ENCODE measurements at places on chromosomes 12 and 14. TPM values are rescaled to one million over a fixed set of nuclear protein-coding genes. Genes with fewer than 3 reads are reported as not detected.

DNA sequence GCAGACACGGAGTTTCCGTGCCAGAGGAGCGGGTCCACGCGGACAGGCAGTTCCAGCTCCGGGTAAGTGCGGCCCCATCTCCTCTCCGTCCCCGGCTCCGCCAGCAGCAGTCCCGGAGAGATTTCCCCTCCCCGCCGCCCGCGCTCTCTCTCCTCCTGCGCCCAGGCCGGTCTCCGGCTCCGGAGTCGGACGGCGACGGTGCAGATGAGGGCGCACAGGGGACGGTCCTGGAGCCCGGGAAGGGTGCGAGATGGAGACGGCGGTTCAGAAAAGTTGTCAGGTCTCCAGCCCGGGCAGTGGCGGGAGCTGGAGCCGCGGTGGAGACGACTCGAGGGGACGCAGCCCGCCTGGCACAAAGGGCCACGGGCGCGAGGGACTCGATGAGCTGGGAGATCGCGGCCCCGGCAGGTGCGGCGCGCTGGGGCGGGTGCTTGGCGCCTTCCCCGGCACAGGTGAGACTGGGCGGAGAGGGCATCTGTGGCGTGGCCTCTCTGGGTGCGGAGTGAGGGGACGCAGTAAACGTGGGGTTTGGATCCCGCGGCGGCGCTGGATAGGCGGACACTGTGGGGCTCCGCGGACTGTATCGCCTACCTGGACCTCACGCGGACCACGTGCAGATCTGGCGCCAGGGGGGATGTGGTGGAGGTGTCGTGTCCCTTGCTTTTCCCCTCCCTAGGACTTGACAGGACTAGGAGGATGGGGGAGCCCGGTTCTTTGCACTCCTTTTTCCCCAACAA, 1540.3 kb upstream of the TMEM132C start:
- H3K36me3 ChIP-seq, result no peaks in the 10 kb centered on the region
- H3K27ac ChIP-seq, result no peak overlapping the region
- H3K4me1 ChIP-seq, result peaks cover 12% of the 10 kb centered on the region
- H3K27me3 ChIP-seq, result peaks cover 43% of the 10 kb centered on the region

GRCh38 chr12:39369756-39370155, 73.2 kb downstream of the KIF21A start:
- no peak overlapping the region for H3K4me3 ChIP-seq
- H3K36me3 ChIP-seq, result no peaks in the 10 kb centered on the region
- no peaks in the 10 kb centered on the region for H3K4me1 ChIP-seq
- H3K27ac ChIP-seq, result no peak overlapping the region
- no peak for DNase-seq

DNA sequence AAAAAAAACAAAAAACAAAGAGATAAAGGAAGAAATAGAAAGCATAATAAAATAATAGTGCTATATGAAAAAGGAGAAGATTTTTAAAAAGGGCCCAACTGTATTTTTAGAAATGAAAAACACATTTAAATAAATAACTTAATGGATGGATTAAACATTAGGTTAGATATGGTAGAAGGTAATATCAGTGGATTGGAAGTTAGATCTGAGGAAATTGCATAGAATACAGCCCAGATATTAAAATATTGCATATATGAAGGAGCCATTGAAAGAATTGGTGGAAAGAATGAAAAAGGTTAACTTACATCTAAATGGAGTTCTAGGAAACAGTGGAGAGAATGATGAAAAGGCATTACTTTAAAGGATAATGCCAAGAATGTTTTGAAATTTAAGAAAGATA, 27.8 kb downstream of the CACNA1C start:
- no peak for DNase-seq
- no peaks in the 10 kb centered on the region for H3K27me3 ChIP-seq
- H3K4me1 ChIP-seq, result no peaks in the 10 kb centered on the region
- no peak overlapping the region for H3K27ac ChIP-seq
- H3K36me3 ChIP-seq, result no peaks in the 10 kb centered on the region
- no peak overlapping the region for H3K4me3 ChIP-seq

- DNase-seq, result no peak
- H3K27me3 ChIP-seq, result no peaks in the 10 kb centered on the region
- H3K36me3 ChIP-seq, result no peaks in the 10 kb centered on the region
- H3K27ac ChIP-seq, result no peak overlapping the region
- no peak overlapping the region for H3K4me3 ChIP-seq
Observed at GRCh38 chr14:20515846-20516245, 10.5 kb downstream of the RNASE10 start.

GRCh38 chr12:13250416-13250815, 53.9 kb downstream of the EMP1 start:
- no peaks in the 10 kb centered on the region for H3K4me1 ChIP-seq
- no peak for DNase-seq
- no peaks in the 10 kb centered on the region for H3K27me3 ChIP-seq
- no peak overlapping the region for H3K4me3 ChIP-seq

- H3K36me3 ChIP-seq, result no peaks in the 10 kb centered on the region
- H3K4me3 ChIP-seq, result no peak overlapping the region
- no peak overlapping the region for H3K27ac ChIP-seq
- DNase-seq, result no peak
Observed at GRCh38 chr12:93802293-93802692, 125.1 kb downstream of the CRADD start.

Gene IL26
- not detected for total RNA-seq

Gene LRP1
- 92.5 TPM for total RNA-seq

Gene GDF3
- 16.8 TPM for total RNA-seq

Gene MOAP1
- total RNA-seq, result 17.3 TPM

Gene SLC25A47
- not detected for total RNA-seq

Gene GLT8D2
- 6.8 TPM for total RNA-seq
